ENCODE measurements at places on chromosomes 1 and 21.

DNA sequence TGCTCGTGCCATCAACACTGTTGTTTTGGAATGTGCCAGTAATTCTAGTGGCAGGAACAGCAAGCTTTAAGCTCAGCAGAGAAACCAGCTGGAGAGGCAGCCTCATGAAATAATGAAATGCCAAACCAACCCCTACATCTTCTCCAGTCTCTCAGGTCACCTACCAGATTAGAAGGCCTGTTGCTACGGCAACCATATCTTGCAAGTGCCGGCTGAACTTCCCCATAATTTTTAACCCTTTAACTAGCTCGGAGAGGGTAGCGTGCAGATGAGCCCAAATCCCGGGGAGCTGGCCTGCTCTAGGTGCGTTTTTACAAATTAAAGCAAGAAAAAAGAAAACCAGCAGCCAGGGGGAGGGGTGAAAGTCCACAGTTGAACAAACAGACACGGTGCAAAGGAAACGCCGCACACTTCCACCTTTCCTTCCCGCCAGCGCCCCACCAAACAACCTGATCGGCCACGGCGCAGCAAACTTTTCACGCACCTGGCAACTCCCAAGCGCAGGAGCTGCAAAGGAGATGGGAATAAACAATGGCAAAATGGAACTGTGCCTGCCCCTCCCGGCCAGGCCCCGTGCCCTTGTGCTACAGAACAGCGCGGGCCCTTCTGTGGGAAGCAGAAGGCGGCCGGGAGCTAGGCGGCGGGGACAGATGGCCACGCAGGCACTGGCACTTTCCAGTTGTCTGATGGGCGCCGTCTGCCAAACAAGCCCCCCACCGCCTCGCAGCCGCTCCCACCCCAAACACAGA lies 50.1 kb downstream of the SSBP3 start:
- peak; percentile 71 for DNase-seq

GRCh38 chr1:5979536-5980313 lies 12.5 kb downstream of the NPHP4 start:
- no peak for DNase-seq

DNA sequence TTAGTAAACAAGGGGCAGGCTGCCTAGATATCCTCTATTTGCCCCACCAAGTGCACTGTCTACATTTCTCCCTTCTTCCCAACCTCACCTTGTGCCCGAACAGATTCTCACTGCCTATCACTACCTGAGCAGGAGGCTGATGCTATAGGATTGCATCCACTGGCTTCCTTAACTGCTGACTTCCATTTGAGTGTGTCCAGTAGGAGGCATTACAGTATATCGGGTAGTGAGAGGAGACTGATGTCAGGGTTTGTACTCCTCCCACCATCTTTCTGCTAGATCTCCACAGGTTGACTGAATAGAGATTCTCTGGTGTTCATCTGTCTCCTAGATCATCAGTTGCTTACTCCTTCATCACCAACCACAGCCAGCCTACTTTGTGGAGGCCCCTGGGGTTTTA lies 796.3 kb downstream of the LRRIQ3 start:
- DNase-seq = no peak

GRCh38 chr1:98962156-98962555 lies 42.5 kb downstream of the PLPPR5 start:
- no peak for DNase-seq

DNA sequence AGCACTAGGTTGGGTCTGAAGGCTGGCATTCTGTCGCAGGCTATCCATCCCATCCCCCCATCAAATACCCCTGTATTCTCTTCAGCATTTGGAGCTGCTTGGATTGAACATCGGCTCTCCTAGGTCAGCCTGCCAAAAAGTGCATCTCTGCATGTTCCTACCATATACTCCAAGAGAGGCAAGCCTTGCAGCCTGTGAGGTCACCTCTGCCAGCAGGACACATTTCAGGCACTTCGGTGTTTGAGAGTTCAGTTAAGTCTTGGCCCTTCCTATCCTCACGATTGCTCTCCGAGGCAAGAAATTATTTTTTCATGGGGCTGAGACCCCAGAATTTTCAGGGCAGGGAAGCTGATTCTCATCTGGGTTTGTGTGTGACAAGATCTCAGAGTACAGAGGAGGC lies 2.6 kb downstream of the GPR25 start:
- DNase-seq = no peak

Data from colonic mucosa (tissue), 4 donors.